ENCODE measurements at places on chromosomes 3 and 15. TPM values are rescaled to one million over a fixed set of nuclear protein-coding genes. Genes with fewer than 3 reads are reported as not detected.
A peak's percentile ranks its signal among the peaks of the same experiment; 100 is the strongest.

Gene SKOR1
- total RNA-seq = under 0.01 TPM

Gene CKMT1A
- total RNA-seq = not detected

Gene CFAP20DC
- total RNA-seq = 0.77 TPM

Gene GRIP2
- not detected for total RNA-seq

Gene AGTR1
- total RNA-seq = not detected

Gene PDCD7
- 9.9 TPM for total RNA-seq

Gene SHISA5
- 91.9 TPM for total RNA-seq

Gene ACP3
- total RNA-seq = not detected

Gene PIF1
- total RNA-seq = 9.0 TPM

Gene PLIN1
- total RNA-seq = not detected

Gene GPR156
- under 0.01 TPM for total RNA-seq

Gene FAM174B
- 87.6 TPM for total RNA-seq

- no peak for DNase-seq
Observed at GRCh38 chr3:141239511-141240281, 8.1 kb downstream of the PXYLP1 start.

DNA sequence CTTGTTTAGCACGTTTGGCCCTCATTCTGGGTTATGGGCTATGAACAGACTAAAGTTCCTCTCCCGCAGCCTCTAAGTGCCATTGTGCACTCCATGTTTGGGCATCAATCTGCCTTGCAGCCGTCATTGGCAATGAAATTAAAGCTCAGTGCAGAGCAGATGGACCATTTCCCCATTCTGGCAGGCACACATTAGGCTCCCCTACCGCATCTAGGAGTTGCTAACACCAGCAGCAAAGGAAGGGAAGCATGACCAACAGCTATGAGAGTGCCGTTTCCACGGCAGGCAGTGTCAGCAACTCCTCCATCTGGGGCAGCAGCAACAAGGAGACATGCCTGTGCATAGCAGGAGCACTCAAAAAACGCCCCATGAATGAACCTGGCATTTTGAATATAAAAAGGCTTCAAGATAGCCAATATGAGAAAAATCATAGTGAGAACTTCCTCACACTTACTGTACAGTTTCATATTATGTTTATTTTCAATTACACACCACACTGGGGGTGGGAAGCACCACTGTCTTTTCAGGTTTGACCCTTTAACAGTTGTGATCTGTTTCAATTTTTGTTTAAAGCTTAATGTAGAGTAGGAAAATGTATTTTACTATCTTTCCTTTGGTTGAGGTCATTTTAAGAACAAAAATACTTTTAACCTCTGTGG is 218.7 kb downstream of the KCNMB2 start:
- no peak for DNase-seq

- peak; percentile 14 for DNase-seq
Observed at GRCh38 chr3:171261487-171261886, 198.7 kb downstream of the TNIK start.

- DNase-seq = no peak
Observed at GRCh38 chr15:24944954-24945353, 9.8 kb upstream of the SNRPN start.

GRCh38 chr3:161557445-161558150 is 61.0 kb downstream of the OTOL1 start:
- DNase-seq = no peak

- DNase-seq = no peak
Observed at GRCh38 chr15:71219645-71220044, 104.4 kb downstream of the THSD4 start.

DNA sequence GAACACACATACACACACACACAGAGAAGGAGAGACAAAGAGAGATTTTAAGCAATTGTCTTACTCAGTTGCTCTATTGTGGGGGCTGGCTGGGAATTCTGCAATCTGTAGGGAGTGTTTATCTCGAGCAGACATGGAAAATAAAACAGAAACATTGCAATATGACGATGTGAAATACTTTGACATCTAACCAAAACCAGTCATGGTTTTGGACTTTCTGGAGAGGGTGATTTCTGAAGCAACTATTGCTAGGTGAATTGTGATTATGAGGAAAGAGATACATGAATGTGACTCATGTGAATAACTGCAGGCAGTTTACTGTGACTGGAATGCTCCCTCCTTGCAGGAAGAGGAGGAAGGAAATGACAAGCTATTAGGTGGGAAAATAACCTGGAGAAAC is 12.3 kb upstream of the PHLDB2 start:
- DNase-seq = peak; percentile 86

GRCh38 chr15:93302080-93302765 is 213.2 kb upstream of the RGMA start:
- DNase-seq = no peak

GRCh38 chr3:116785226-116785625 is 75.6 kb downstream of the TUSC7 start:
- no peak for DNase-seq

DNA sequence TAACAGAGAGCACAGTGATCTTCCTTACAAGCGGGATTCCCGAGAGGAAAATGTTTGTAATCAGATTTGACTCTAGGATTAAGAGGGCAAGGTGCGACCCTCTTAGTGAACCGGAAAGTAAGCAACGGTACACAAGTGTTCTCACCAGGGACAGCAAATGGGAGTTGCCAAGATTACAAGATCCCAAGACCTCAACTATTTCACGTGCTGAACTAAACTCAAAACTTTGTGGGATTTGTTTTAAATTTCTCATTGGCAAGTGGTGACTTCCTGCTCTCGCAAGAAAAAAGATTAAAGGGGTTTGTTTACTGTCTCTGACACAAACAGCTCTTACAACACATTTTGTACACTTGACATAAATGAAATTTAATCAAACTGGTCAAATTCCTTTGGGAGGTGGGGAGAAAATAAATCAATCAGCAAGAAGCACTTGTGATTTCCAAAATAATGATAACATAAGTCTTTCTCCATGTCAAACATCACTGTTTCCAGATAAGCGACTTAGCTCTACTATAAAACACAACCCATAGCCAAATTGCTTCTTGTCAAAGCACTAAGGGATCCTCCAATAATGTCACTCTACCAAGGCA is 2.2 kb upstream of the PGPEP1L start:
- no peak for DNase-seq

DNA sequence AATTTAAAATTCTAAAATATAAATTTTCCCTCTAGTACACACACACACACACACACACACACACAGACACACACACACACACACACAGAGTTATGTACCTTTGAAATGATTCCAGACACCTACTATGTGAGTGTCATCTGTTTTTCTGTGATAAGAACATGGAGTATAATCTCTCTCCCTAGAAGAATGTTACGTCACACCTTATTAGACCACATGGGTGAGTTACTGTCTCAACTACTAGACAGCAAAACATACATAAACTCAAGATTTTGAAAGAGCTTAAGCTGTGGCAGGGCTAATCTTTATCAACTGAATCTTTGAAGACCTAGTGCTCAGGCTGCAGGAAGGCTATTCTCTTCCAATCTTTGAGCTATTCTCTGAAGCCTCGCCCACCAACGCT is 385.9 kb upstream of the BCHE start:
- no peak for DNase-seq

- DNase-seq = no peak
Observed at GRCh38 chr3:133857767-133858166, 37.9 kb downstream of the RAB6B start.

DNA sequence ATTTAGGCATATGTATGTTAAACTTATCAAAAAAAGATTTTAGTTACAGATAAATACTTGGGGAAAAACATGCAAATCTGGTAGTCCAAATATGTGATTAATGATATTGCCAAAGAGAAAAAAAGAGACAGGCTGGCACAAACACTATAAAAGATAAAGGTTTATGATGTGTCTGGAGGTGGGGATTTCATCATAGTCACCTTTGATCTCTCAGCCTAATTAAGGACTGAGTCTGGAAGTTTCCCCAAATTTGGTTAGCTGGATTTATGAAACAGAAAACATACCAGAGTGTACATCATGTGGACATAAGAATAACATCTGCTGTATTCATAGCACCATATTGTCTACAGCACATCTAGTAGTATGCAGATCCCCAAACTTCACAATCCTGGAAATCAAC is 157.0 kb downstream of the FGF12 start:
- DNase-seq = no peak

- DNase-seq = no peak
Observed at GRCh38 chr3:182357928-182358327, 435.4 kb upstream of the ATP11B start.

DNA sequence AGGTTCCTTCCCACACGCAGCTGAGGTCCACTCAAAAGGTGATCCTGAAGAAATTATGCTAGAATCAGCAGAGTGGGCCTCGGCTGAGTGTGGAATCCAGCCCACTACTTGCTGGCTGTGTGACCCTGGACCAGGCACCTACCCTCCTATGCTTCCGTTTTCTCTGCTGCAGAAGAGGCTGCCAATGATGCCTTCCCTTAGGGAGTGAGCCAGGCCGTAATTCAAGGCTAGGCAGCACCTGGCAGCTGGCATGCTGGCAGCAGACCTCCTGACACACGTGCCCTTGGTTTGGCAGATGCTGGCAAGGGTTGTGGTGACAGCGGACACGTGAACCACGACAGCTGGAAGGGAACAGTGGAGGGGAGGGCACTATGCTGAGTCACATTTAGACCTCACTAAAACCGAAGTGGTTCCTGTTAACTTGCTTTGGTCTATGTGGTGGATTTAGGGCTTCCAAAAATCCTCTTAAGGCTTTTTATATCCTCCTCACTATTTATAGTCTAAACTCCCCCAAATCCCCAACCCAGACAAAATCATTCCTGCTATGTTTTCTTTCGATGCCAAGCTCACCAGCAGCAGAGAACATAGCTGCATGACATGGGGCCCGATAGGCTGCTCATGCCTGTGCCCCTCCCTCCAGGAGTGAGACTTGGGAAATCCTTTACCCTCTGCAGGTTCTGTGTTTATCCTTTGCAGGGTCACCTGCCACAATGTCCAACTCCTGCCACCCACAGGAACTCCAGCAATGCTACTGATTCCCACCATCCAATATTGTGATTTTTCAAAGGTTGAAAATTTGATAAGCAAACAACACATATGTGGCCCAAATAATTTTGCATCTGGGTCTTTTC is 10.6 kb upstream of the PCSK6 start:
- no peak for DNase-seq

DNA sequence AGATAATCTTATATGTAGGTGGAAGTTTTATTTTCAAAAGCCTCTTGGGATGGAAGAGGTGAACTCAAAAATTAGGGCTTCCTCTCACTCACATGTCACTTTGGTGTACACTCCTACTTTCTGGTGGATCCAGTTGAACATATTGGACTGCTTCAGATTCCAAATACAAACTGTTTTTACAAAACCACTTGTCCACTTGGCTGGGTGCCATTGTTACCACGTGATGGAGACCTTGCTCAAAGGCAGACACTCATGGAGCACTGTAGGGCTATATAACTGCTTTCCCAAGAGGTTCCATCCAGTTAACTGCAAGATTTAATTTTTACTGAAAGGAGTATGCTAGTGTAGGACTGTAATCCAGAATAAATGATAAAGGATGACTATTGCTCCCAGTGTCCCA is 307.0 kb downstream of the EPHA6 start:
- DNase-seq = no peak

DNA sequence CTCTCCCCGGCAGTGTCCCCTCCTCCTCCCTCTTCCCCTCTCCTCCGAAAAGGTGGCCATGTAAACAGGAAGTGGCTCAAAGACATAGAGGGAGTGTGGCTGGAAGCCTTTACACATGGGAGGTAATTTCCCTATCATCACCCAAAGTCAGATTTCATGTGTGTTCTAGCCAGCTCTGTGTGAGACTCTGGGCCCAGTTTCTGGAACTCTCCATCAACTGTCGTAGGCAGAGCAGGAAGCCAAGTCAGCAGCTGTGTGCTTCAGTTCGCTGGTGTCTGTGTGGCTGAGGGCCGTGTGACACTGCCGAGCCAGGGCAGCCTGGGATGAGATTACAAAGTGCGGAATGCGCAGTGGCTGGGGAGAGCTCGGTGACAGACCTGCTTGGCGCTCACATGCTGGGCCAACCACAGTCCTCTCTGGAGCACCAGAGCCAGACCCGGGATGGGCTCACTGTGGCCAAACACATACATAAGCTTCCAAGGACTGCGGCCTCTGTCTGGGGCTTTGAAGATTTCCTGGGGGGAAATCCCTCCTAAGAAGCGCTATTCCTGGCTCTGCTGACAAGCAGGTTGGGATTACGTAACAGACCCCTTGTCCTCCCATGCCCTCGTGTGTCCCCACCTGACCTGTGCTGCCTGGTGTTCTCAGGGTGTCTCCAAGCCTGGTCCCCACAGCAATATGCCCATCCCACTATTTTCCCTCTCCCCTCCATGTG is 50.7 kb downstream of the UMPS start:
- peak; percentile 63 for DNase-seq

DNA sequence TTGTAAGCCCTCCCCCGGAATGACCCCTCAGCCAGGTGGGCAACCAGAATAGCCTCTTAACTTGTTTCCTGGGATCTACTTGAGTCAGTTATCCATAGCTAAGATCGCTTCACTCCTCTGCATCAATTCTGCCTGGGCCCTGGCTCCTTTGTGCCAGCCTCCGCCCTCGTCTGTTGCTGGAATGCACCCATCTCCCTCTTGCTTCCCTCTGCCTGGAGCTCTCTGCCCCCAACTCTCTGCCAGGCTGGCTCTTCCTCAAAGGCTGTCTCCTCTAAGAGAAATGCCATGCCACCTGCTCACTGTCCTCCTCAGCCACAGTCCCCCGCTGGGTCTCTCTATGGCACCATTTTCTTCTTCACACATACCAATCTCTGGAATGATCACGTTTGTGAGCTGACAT is 240.8 kb downstream of the ADAMTS17 start:
- DNase-seq = no peak

DNA sequence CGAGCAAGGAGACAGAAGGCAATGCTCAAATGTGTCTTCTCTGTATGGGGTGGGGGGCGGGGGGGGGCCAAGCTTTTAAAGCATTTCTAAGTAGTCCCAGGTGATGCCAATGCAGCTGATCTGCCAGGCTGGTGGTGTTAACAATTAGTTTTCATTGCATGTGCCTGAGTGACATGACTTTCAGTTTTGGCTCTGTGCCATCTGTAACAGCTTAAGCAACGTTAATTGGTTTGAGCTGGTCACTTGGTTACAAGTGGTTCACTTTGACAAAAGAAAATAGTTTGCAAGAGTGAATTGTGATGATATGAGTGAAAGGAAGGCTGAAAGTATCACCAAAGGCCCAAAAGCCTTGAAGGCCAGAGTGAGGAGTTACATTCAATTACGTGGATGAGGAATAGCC is 26.4 kb upstream of the LRIG1 start:
- DNase-seq = no peak

- DNase-seq = no peak
Observed at GRCh38 chr15:91264651-91265351, 164.7 kb downstream of the SV2B start.

- DNase-seq = no peak
Observed at GRCh38 chr3:160781402-160781801, 25.4 kb downstream of the PPM1L start.

DNA sequence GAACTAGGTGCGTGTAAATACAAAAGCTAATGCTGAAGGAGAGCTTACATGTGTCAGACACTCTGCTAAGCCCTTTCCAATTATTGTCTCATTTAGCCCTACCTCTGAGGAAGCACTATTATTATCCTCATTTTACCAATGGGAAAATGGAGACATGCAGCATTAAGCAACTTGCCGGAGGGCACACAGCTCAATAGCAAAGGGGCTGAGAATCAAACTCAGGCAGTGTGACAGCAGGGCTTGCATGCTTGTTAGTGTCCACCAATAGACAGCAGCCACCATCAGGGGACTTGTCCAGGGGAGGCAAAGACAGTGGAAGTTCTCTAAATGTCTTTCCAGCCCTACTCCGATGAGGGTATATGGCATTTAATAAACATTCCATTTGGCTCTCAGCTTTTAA is 548.6 kb downstream of the MAGI1 start:
- DNase-seq = no peak

- no peak for DNase-seq
Observed at GRCh38 chr3:16410659-16411058, 102.8 kb downstream of the RFTN1 start.

- no peak for DNase-seq
Observed at GRCh38 chr15:25433118-25433865, 5.5 kb downstream of the UBE3A start.

Data from dermis microvascular lymphatic vessel endothelial cell (primary cell).